ENCODE measurements at places on chromosomes 6 and 20.

- no peak for DNase-seq
Measured at GRCh38 chr6:143375022-143375585, 75.4 kb downstream of the ADAT2 start.

GRCh38 chr6:165668951-165669350 is 5.9 kb upstream of the PDE10A start:
- DNase-seq = no peak

- DNase-seq = peak; percentile 41
Measured at GRCh38 chr6:106910999-106911949, 63.3 kb downstream of the CD24 start.

GRCh38 chr6:26215585-26216358 is 128.5 kb downstream of the HFE start:
- peak; percentile 79 for DNase-seq

DNA sequence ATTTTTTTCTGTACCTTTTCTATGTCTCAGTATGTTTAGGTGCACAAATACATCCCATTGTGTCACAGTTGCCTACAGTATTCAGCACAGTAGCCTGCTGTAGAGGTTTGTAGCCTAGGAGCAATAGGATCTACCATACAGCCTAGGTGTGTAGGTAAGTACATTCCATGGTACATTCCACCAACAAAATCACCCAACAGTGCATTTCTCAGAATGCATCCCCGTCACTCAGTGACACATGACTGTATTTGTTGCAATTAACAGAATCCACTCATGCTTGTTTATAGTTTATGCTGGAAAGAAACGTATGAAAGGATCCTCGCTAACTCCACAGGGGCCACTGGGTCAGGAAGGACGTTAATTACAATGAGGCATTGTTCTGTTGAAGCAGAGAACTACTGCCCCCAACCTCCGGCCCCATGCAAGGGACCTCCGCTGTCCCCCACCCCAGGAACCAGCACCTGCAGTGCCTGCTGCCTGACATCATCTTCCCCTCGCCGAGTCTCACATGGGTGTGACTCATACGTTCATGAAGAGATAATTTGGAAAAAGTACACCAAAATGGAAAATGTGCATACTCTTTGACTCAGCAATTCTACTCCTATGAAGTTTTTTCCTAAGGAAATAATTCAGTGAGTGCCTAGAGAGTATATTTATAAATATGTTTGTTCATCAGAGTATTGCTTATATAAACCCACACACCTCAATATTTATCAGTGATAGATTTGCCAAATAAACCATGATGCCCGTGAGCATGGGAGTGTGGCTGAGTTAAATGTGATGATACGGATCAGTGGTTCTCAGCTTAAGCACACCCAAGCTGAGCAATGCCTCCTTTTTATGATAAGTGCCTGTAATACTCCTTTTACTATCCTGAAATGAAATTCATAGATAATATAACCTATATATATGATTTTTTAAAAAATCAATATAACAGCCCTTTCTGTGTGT is 156.4 kb upstream of the ECI2 start:
- DNase-seq = no peak

DNA sequence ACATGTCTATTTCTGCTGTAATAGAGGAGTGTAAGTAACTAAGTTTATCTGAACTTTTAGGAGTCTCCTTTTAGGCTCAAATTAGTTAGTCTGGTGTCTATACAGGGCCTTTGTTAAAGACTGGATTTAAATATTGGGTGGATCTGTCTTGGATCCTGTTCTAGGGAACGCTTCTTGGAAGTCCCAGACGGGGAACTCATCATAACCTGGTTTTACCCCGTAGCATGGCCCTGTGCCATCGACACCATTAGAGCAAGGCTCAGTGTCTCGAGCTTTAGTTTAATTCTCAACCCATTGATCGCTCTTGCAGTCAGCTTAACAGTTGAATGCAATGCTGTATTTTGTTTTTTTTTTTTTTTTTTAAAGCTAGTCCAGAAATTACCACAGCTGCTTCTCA is 89.9 kb downstream of the CARMIL1 start:
- DNase-seq = no peak

GRCh38 chr6:90648873-90649272 is 62.0 kb upstream of the MAP3K7 start:
- DNase-seq = no peak

DNA sequence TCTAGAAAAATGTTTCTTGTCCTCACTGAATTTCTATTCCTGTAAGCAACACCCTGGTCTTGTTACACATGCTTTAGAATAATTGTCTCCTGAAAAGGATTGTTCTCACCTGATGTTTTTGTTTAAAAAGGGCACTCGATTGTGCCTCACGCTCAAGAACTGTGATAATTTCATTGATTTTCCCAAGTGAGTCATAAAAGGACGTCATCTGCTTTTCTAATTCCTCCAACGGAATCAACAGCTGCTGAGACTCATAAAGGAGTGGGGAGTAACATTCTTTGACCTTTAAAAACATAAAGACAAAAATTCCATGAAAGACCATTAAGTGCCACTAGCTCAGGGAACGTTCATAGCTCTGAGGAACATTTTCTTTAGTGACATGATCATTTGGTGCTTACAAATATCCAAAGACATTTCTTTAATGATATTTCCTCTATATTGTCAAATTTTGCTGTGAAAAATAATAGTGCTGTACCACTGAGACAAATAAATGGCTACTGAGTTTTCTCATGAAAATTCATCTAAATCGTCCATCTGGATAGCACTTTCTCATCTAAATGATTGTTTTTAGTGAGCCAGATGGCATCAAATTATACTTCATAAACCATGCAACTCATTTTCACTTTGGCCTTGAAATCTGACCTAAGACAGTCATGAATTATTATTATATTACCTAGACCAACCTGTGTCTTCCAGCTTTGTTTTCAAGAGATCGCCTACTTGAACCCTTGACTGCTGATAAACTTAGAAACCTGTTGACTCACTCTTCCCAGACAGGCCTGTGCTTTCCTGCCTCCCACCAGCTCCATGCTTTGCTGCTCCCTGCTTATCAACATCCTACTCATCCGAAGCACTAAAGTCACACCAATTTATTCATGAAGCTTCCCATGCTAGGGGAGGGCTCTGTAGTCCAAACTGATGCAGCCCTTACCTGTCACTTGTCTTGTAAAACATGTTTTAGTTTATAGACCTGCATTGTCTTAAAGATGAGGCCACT is 178.2 kb downstream of the SYNE1 start:
- DNase-seq = no peak

GRCh38 chr6:150008588-150008987 is 16.7 kb downstream of the RAET1L start:
- DNase-seq = no peak

DNA sequence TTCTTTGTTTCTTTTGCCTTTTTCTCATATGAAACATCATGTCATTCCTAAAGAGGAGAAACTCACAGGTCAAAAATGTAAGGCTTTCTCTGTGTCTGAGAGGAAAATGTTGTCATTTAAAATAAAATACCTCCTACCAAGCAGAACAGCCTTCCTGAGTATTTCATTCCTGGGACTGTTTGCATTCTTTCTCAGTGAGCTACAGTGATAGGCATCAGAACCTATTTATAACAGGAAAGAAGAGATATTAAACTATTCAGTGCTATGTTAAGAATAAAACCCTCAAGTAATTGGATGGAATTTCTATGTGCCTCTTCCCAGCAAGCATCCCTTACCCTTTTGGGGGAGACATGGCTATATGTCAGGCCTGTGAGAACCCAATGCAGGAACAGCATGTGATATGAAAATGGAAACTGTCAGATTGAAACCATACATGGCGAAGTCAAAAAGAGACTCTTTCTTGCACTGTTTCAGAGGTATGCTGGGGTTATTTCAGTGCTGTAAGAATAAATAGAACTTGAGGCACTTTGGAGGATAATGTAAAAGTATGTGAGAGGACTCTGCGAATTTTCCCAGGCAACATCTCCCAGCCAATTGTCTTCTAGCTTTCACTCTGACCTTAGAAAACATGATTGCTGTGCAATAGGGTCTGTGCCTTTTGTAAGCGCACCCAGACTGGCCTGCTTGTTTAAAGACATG is 133.8 kb upstream of the CCN2 start:
- DNase-seq = no peak

GRCh38 chr6:61210549-61210948 is 1075.5 kb downstream of the KHDRBS2 start:
- no peak for DNase-seq

- no peak for DNase-seq
Measured at GRCh38 chr6:4280707-4281106, 145.3 kb upstream of the ECI2 start.

GRCh38 chr6:37005827-37006567 is 542 bp downstream of the FGD2 start:
- no peak for DNase-seq

- DNase-seq = no peak
Measured at GRCh38 chr6:68049562-68049961, 585.5 kb upstream of the ADGRB3 start.

- no peak for DNase-seq
Measured at GRCh38 chr6:466564-466963, 75.0 kb downstream of the IRF4 start.

DNA sequence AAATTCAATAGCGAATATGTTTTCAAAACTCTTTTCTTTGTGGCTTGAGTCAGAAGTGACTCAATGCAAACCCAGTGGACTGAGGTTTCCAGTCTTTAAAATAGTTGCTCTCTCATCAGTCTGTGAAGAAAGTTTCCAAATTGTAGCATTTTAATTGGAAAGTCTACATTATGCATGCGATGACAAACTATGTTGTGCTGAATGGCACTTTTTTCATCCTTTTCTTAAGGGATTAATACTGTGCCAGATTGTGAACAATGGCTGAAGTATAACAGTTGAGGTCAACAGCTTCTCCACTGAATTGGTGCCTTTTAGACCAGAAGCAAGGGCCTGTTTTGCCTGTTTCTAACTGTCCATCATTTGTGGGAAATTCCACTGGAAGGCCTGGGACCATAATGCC is 377.1 kb downstream of the BTBD9 start:
- no peak for DNase-seq

DNA sequence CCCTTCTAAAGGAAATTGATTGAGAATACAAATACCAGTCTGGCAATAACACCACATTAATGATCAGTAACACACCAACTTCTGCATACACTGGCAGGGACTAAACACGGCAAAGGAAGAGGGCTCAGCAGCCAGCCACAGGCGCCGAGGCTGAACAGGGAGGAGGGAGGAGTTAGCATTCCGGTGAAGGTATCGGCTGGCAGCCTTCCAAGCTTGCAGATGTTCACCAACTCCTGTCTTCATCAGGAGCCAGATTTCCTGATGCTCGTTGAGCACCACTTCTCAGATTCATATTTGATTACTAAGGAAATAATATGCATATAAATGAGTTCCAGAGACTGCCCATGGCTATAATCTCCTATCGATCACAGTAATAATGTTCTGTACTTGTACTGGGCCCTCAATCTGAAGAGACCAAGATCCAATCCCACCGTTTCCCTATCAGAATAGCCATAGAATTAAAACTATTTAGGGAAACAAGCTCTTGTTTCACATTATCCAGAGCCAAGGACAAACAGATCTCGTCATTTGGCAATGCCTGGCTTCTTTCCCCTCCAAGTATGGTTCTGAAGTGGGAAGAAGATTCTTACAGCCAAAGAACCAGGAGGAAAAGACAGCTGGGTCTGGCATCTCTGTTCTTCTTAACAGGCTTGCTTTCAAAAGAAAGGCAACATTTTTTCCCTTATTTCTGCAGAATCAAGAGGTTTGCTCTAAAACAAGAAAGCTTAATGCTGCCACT is 42.2 kb downstream of the GFOD1 start:
- DNase-seq = peak; percentile 73

- DNase-seq = no peak
Measured at GRCh38 chr6:85942844-85943243, 300.2 kb upstream of the SYNCRIP start.

- no peak for DNase-seq
Measured at GRCh38 chr6:48615041-48615440, 504.0 kb upstream of the PTCHD4 start.

GRCh38 chr6:904994-905393 is 212.1 kb upstream of the EXOC2 start:
- no peak for DNase-seq

DNA sequence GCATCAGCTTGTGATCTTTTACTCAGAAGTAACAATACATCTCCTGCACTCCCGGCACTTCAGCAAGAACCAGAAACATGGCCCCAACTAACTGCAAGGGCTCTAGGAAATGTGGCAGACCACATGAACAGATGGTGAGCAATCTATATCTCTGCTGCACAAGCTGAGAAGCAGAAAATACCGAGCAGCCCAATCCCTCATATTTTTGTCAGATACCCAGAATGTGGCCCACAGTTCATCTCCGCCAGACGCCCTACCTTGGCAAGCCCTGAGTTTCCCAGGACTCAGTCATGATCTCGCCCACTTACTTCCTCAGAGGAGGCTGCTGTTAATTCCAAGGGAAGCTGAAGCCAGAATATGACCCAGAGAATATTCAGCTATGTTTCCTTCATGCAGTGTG is 63.1 kb upstream of the PHACTR1 start:
- peak; percentile 37 for DNase-seq

DNA sequence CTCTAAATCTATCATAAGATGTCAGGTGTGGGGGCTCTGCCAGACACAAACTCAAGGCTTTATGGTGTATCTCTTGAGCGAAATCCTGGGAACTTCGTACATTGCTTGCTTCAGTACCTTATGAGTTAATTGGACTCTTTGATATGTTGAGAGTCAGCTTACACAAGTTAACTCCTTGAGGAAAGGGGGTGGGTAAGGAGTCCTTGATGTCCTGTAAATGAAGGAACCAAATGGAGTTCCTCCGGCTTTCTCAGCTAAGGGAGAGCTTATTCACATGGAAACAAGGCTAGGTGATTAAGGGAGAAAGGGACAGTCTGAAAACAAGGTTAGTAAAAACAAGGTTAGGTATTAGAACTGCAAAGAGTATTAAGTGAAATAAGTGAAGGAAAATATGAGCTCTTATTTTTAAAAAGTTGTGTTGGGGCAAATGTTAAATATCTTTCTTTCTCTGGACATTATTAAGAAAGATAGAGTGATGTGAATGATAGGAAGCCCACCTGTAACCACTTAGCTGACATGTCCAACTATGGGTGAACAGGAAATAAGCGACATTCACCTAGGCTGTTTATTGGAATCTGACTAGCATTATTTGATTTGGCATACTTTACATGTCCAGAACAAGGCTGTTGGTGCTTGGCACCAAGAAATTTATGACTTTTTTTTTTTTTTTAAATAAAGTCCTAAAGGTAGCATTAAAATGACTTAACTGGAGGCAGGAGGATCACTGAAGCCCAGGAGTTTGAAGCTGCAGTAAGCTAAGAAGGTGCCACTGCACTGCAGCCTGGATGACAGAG is 26.5 kb downstream of the GTF2H5 start:
- DNase-seq = no peak

GRCh38 chr20:2820896-2821869 is 5.0 kb downstream of the TMEM239 start:
- DNase-seq = no peak

GRCh38 chr20:64053841-64054661 is 4.6 kb upstream of the SOX18 start:
- peak; percentile 70 for DNase-seq

DNA sequence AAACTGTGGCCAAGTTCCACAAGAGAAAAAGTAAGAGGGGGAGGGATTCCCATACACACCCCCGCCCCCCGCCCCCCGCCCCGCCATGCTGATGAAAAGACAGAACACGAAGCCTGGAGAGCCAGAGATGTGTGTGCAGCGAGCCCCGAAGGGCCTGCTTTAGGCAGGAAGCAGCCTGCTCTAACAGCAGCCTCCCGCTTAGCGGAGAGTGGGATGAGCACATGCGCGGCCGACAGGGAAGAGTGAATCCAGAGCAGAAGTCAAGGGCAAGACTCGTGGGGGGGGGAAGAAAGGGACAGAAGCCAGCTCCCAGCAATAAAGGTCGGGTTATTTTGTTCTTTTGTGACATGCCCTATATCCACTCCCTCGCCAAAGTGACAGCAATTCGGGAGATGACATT is 67.2 kb upstream of the PTGIS start:
- no peak for DNase-seq

- DNase-seq = no peak
Measured at GRCh38 chr6:39181333-39181732, 47.9 kb downstream of the KCNK5 start.
